ENCODE measurements at places on chromosomes 3 and 15.
A peak's percentile ranks its signal among the peaks of the same experiment; 100 is the strongest.

- no peak for DNase-seq
Observed at GRCh38 chr15:95459273-95459672, 871.2 kb upstream of the NR2F2 start.

- DNase-seq, result no peak
Observed at GRCh38 chr3:101849714-101850245, 466 bp downstream of the NFKBIZ start.

- DNase-seq, result no peak
Observed at GRCh38 chr3:171508206-171508605, 48.0 kb upstream of the TNIK start.

DNA sequence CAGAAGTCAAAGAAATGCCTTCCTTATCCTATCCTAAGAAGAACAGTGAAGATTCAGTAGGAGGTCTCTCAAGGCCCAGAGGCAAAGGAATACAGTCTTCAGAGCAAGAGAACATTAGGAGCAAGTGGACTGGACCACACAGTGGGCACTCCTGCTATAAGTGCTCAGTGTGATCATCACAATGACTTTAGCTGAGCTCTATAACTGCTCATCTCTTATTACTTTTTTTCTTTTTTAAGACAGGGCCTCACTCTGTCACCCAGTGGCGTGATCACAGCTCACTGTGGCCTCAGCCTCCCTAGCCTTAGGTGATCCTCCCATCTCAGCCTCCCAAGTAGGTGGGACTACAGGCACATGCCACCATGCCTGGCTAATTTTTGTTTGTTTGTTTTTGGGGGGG is 48.1 kb downstream of the COL8A1 start:
- no peak for DNase-seq

- DNase-seq, result no peak
Observed at GRCh38 chr3:146072824-146073223, 88.2 kb downstream of the PLOD2 start.

DNA sequence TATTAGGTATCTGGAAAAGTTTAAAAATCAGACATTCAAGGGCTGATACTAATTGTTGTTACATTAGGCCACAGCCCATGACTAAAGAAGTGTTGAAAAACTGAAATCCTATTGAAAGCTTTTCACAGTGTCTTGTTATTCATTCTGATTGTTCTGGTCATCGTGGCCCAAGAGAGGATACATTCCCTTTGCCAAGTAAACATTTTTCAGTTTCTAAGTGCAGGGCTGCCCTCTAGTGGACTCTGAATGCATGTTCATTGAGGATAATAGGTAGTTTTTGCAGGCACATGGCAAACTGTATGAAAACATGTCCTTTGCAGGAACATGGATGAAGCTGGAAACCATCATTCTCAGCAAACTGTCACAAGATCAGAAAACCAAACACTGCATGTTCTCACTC is 181.1 kb downstream of the MYRIP start:
- DNase-seq, result no peak

DNA sequence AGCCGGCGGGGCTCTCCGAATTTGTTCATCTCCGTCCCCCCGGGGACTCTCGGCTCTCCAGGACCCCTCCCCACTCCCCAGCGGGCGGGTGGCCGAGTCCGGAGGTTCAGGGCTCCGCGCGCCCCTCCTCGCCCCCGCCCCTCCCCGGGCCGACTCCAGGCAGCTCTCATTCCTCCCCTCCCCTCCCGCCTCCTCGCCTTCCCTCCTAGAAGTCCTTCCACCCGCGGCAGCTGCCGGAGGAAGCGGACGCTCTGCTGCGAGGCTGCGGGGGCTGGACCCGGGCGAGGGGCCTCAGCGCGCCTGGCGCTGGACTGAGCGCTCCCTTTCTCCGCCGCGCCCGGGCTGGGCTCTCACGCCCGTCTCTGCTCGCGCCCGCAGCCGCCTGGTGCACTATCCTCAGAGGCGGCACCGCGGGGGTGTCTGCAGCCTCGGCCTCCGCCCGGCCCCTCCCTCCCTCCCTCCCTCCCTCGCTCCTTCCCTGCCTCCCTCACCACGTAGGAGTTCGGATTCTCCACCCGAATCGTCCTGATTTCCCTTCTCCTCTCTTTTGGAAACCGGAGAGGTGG is at the start of gene ROBO2:
Gene ROBO2 (plus strand): TSS at position 494 of the 566 bp plus-strand sequence. CDS start 687 bp downstream, outside the sequence.
- peak; percentile 9 for DNase-seq

DNA sequence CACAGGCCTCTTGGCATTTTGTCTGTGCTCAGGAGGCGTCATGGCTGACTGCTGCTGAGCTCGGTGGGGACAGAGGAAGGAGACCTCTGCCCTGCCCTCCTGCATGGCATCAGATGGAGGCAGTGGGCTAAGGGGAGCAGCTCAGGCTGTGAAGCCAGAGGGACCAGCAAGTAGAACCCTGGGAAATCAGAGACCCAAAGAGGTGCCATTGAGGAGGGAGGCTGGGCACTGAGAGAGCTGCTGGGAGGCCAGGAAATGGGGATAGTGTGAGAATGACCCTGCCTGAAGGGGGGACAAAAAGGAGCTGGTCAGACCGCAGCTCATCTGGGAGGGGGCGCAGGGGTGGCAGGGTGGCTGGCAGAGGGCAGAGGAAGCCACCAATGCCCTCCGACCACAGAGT is 136.8 kb downstream of the FBLN2 start:
- no peak for DNase-seq

DNA sequence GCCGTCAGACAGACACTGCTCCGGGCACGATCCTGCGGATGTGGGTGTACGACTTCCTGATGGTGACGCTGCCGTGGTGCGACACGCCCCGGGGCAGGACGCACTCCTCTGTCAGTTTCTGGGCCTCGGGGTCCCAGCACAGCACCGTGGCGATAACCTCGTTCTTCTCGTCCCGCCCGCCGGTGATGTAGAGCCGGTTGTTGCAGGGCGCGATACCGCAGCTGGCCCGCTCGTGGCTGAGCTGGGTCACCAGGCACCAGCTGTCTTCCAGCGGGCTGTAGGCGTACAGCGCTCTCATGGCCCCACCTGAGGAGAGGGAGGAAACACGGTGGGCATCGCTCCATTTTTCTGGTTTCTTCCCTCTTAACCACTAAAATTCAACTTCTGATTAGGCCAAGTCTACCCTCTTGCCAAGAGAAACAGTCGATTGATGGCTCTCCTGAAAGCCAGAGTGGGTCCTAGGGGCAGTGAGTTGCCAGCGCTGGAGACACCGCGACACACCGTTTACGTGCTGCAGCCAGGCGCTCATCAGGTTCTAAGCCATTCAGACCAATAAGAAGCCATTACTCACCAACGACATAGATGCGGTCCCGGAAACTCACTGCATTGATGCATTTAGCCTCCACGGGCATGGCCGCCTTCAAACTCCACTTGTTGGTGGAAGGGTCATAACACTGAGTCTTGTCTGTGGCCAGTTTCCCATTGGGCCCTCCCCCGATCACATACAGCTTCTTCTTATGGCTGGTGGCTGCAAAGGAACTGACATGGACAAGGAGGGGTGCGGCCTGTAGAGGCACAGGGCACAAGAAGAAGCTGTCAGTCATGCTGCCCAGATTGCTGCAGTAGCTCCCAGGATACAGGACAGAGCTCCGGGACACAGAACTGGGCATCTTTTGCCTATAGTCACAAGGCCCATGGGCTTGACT is 63.3 kb downstream of the KLHL6 start:
- no peak for DNase-seq

- DNase-seq, result no peak
Observed at GRCh38 chr3:52250122-52250521, 4.6 kb downstream of the PPM1M start.

DNA sequence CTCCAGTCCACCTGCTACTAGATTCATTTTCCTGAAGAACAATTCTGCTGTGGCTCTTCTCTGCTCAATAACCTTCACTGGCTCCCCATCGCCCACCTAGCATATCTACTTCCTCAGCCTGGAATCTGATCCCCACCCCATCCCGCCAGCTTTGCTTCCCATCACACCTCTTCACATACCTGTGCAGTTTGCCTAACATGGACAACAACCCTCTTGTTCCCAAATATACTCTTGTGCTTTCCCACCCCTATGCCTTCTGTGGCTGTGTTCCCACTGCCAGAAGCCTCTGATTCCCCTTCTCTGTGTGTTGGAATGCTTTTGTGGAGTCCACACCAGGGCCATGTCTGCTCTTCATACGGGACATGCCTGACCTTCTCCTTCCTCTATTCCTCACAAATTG is 29.5 kb downstream of the CMTM7 start:
- no peak for DNase-seq
